ENCODE measurements at places on chromosomes 12 and 14. TPM values are rescaled to one million over a fixed set of nuclear protein-coding genes. Genes with fewer than 3 reads are reported as not detected.

Gene KLRF1
- total RNA-seq: 3.4 TPM

Gene CBLN3
- 3.3 TPM for total RNA-seq

Gene KLRG1
- 7.5 TPM for total RNA-seq

Gene CLEC2B
- 47.8 TPM for total RNA-seq

Gene DAO
- total RNA-seq: not detected

Gene BDKRB2
- total RNA-seq: 2.1 TPM

Gene ENDOU
- not detected for total RNA-seq

Data from subcutaneous adipose tissue (tissue), 4 donors.